Left hindlimb (tissue), 1 donor: ENCODE measurements at places on chromosomes 12 and 14.

DNA sequence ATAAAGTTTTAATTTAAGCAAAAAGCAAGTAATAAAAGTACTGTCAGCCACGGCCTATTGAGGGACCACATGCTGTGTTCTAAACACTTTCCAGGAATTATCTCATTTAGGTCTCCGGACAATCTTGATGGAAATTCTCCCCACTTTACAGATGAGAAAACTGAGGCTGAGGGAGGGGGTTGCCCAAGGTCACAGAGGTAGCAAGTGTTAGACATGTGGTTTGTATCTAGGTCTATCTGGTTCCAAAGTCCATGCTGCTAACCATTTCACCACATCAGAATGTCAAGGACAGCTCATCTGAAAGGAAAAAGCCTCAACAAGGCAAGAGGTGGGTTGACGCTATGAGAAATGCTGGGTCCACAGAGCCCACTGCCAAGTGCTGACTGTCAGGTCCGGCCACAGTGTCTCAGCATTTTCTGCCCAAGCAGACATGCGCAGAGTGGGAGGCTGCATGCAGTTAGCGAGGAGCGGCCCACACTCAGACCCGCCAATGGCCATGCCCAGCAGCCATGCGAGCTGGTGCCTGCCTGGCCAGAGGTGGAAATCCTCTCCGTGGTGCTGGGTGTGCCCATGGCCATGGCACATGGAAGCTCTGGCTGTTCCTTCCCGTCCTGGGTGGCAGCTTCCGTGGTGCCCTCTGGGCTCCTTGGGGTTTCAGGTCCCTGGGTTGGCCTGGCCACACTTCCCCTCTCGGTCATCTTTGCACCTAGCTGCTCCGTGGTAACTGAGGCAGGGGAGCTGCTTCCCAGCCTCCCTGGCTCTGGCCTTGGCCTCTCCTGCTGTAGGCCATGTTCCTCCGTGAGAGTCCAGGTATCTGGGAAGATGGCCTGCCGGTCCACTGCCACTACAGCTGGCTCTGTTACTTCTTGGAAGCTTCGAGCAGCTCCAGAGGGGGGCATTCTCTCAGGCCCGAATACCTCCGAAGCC is 18.0 kb upstream of the RPLP0 start:
- no peak for DNase-seq

DNA sequence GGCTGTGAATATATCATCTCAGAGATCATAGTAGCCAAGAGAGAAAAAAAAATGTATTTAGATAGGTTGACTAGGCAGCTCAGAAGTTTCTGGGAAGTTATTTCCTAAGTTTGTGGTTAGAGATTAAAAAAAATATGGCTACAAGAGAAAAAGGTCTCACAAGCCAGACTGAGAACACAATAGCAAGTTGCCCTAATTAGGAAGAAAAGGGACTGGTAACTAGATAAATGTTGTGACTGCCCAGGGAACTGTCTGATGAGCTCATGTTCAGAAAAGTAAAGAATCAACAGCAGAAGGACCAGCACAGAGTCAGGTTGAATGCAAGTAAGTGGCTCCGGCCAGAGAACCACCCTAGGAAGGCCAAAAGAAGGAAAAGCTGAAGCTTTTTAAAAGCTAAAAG is 256.6 kb downstream of the PRKD1 start:
- no peak for DNase-seq

DNA sequence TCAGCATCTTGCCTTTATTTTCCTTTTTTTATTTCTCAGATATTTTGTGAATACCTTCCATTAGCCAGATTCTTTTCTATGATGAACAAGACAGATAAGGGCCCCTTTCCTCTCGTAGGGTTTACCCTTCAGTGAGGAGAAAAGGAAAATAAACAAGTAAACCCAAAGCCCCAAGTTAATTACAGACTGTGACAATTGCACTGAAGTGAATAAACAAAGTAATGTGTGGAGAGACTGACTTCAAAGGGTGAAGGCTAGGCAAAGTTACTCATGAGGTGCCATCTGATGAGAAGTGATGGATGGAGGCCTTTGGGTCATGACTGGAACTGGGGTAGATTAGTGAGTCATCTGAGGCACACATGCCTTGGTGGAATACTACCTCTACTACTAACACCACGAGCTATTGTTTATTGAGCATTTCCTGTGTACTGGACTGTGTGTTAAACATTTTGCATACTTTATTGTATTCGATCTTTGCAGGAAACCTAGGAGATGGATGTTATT is 143.4 kb upstream of the PRICKLE1 start:
- DNase-seq: no peak

GRCh38 chr12:57852620-57853500 is 6.3 kb upstream of the CTDSP2 start:
- peak; percentile 77 for DNase-seq

DNA sequence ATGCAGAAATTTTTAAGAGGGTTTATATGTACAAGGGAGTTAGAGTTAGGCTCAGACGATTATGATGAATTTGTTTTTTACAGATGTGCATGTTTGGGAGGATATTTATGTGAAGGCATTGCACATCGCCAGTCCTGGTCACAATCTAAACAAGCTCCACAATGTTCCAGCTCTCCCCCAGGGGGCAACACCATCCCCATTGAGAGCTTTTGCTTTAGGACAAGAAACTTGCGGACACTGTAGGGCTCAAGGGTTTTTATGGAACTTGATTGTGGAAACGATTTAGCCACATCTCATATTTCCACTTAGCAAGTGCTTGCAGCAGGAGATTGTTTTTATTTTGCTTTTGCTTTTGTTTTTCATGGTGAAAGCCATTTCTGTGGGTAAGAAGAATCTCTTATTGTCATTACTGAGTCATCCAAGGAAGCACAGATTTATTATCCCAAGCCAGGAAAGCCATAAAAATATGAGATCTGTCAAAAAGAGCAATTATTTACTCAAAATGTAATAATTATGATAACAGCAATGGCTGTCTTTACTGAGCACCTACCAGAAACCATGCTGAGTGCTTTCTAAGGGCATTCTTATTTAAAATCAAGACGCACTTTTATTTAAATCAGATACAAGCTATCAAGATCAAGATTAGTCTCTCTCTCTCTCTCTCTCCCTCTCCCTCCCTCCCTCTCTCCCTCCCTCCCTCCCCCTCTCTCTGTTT is 276.7 kb upstream of the SRRM4 start:
- DNase-seq: no peak

DNA sequence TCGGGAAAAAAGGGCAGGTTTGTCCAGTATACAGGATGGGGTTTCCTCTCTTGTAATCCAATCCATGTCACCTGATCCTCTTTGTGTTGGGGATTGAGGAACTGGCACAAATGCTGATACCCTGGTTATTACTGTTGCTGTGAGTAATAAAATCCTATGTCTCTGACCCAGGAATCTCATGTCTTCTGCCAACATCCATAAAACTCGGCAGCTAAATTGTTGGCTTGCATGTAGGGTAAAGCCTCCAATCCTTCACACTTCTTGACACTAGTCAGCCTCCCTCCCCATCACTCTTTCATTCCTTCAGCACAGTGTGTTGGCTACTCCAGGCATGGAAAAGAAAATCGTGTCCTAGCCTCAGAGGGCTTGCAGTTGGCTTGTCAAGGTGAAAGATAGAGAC is 9.2 kb upstream of the NOS1 start:
- DNase-seq: no peak

DNA sequence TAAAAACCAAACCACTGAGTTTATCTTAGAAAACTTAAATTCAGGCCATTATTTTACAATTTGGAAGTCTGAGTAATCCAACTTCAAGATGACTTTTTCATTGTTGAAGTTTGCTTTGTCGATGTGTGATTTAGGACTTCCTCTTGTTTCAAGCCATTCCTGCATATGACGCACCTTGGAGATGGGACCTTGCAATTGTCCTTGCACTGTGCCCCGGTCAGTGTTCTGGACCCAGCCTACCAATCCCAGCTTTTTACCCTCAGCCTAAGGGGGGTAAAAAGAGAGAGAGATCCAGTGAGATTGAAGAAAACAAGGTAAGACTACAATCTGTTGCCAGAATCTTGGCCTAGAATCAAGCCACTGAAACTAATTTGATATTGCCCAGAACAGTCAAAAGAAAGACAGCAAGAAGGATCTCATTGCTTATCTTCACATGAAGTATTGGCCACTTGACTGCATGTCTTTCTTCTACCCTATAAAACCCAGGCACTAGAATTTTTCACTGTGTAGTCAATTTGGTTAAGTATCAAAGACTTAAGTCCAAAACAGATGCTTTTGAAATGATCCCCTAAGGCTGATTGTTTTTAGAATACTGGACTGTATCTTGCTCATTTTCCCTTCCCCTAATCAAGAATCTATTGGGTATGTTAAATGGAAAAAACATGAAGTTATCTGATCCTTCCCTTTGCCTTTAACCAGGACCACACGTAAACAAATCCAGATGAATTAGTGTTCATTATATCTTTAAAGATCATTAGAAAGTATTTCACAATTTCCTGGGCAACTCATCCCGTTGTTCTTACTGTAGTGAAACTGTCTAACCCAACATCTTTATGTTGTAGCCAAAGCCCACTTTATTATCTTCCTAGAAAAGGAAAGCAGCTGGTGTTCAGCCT is 2.4 kb upstream of the MLH3 start:
- no peak for DNase-seq

DNA sequence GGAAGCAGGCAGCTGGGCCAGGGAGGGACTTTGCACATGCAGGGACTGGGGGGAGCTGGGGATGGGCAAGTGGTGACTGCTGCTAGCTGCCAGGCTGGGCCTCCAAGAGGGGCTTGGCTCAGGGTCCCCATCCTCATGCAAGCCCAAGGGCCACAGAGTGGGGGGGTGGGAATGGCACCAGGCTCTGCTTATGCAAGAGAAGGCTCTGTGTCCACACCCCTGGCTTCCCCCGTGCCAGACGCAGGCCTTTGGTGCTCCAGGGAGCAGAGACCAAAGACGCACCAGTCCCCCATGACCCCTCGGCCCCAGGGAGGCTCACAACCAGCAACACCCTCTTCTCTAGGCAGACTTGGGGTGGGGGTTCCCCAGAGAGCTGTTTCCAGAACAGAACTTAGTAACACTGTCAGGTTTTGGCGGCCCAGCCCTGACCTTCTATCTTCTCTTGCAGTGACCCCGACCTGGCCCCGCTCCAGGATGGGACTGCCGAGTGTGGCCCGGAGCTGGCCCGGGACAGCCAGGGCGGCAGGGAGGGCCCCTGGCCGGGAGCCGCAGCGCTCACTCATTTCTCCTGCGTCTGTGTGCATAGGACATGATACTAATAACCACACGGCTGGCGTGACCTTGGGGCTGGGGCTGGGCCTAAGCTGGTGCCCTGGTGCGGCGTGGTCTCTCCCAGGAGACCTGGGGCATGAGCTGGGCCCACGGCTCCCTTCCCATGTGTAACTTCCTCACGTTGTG is 14.3 kb downstream of the XRCC3 start:
- DNase-seq: no peak

GRCh38 chr14:56185992-56186391 is 67.8 kb downstream of the PELI2 start:
- DNase-seq: no peak

DNA sequence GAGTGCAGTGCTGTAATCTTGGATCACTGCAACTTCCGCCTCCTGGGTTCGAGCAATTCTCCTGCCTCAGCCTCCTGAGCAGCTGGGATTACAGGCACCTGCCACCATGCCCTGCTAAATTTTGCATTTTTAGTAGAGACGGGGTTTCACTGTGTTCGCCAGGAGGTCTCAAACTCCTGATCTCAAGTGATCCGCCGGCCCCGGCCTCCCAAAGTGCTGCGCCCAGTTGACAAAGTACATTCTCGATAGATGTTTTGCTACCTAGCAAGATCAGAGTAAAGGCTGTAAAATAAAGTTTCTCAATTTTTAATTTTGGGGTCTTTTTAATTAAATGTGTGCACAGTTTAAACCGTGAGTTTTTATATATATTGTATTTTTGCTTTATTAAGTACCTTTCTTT is 248.9 kb downstream of the CCER1 start:
- no peak for DNase-seq

- DNase-seq: no peak
Measured at GRCh38 chr14:103072595-103073366, 11.2 kb upstream of the LBHD2 start.

DNA sequence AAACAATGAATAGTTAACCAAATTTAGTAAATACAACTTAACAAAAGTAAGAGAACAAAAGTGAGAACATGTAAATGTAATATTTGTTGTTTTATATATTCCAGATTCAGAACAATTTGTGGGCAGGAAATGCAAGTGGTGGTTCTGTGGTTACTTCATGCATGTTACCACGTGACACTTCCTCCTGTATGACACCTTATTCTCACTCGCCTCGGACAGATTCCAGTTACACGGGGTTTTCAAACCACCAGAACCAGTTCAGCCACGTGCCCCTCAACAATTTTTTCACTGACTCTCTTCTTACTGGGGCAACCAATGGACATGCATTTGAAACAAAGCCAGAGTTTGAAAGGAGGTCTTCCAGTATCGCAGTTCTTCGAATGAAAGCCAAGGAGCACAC is 21.0 kb downstream of the ALX1 start:
- no peak for DNase-seq

GRCh38 chr12:70451528-70451927 is 85.4 kb downstream of the KCNMB4 start:
- DNase-seq: no peak

DNA sequence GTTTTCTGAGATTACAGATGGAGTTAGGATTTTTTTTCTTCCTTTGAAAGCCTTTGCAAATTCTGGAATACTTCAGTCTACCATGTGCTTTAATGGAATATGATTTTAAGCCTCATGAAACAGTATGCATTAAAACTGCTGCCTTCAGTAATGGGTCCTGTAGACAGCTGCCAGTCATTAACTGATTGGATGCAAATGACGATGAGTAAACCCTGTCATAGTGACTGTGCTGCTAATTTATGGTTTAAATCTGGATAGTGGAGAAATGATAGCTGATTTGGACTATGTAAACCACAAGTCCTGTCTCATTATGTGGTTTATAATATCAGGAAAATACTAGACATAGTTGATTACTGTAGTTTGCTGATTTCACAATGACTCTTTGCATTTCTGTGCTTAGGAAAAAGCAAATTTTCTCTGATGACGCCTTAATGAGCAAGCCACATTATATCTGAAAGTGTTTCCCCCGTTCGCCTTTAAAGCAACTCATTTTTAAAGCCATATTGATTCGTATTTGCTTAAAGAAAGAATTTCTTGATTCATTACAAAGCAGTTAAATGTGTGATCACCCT is 217.6 kb downstream of the TMTC2 start:
- DNase-seq: no peak

DNA sequence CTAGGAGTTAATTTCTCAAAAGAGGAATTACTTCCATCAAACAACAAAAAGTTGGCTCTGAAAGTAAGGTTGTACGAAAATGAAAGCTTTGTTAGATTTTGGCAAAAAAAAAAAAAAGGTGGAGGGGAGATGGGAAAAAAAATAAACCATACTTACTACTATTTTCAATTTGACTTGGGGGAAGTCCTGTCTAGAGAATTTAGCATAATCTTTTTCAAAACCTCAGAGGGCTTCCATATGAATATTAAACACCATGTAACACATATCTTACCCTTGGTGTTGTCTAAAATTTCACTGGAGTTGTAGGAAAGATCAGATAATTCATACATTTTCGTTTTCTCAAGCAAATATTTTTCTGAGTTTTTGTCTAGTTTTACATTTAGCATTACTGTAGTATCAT is 17.5 kb downstream of the GRIP1 start:
- DNase-seq: no peak

DNA sequence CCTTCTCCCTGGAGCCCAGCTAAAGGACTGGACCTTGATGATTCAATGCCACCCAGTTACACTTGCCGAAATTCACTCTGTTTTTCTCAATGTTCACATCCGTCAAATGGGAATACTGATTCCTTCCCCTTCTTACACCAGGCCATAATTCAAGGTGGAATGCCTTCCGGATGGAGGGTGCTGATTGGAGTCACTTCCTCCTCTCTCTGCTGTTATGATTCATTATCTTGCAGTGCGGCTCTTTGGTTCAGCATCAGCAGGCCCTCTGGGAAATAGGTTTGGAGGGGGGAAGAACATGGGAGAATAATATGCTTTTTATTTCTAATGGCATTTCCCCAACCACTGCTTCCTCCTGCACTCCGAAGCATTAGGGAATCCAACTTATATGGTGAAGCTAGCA is 390.6 kb upstream of the TBX3 start:
- DNase-seq: no peak
